Fibroblast of skin of left quadriceps (primary cell): ENCODE measurements at places on chromosomes 1 and 21.

- no peak for DNase-seq
These were observed 438.8 kb upstream of the OLFM3 start for GRCh38 chr1:102435483-102435882.

GRCh38 chr21:41948078-41948895 lies 5.5 kb downstream of the C2CD2 start:
- DNase-seq = no peak

DNA sequence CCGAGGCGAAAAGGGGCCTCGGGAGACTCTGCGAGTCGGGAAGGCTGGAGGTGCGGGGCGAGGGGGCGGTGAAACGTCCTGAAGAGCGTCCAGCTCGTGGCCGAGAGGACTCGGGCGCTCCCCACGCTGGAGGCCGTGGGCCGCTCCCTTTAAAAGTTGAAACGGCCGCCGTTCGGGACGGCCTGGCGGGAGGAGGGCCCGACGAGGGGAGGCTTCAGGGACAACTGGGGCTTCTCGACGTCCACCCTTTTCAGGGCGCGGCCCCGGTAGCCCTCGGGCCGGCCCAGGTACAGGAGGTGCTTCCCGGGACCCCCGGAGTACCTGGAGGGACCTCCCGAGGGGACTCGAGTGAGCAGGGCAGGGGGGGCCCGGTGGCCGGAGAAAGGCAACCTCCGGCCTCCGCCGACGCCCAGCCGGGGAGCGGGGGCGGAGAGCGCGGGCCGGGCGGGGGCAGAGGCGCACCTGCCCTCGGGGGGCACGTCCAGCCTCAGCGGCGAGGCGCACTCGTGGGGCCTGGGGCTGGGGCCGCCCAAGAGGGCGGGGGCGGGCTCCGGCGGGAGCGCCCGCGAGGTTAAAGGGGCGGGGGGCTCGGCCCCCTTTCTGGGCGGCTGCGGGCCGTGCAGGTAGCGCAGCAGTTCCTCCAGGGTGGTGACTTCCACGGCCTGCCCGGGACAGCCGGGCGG lies 14.0 kb downstream of the SEMA6C start:
- no peak for DNase-seq

- DNase-seq = no peak
These were observed 23.2 kb upstream of the C1orf146 start for GRCh38 chr1:92194511-92194910.

- DNase-seq = no peak
These were observed at the start of gene MIXL1 for GRCh38 chr1:226223157-226223785. Gene MIXL1, plus strand, starts transcription at chr1:226223664. Its CDS starts 18 bp downstream, at chr1:226223682.

GRCh38 chr1:180863158-180863775 lies 49.4 kb upstream of the KIAA1614 start:
- DNase-seq = peak; percentile 39

- DNase-seq = no peak
These were observed 53.2 kb downstream of the SLC9A1 start for GRCh38 chr1:27101696-27102095.

DNA sequence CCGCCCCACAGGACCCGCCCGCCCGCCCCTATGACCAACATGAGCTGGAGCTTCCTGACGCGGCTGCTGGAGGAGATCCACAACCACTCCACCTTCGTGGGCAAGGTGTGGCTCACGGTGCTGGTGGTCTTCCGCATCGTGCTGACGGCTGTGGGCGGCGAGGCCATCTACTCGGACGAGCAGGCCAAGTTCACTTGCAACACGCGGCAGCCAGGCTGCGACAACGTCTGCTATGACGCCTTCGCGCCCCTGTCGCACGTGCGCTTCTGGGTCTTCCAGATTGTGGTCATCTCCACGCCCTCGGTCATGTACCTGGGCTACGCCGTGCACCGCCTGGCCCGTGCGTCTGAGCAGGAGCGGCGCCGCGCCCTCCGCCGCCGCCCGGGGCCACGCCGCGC lies 7.9 kb upstream of the IBA57 start:
- no peak for DNase-seq

DNA sequence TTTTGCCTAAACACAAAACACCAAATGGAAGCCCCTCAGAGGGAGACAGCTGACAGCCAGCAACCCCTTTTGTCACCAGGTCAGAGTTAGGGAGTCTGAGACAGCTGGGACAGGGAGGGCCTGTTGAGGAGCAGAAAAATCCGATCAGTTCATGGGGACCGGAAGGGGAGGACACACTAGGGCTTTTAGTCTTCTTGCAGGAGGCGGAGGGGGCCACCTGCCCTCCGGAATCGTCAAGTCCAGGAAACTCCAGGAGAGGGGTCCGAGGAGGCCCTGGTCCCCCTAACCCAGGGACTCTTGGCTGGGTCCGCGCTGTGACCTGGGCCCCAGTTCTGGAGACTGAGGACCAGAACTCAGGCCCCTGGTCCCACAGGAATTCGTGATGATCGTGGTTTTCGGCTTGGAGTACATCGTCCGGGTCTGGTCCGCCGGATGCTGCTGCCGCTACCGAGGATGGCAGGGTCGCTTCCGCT lies 34.2 kb downstream of the KCNQ4 start:
- no peak for DNase-seq

GRCh38 chr1:66282891-66283621 lies 250.9 kb upstream of the SGIP1 start:
- no peak for DNase-seq

- no peak for DNase-seq
These were observed 190.1 kb downstream of the HLX start for GRCh38 chr1:221069178-221069903.

DNA sequence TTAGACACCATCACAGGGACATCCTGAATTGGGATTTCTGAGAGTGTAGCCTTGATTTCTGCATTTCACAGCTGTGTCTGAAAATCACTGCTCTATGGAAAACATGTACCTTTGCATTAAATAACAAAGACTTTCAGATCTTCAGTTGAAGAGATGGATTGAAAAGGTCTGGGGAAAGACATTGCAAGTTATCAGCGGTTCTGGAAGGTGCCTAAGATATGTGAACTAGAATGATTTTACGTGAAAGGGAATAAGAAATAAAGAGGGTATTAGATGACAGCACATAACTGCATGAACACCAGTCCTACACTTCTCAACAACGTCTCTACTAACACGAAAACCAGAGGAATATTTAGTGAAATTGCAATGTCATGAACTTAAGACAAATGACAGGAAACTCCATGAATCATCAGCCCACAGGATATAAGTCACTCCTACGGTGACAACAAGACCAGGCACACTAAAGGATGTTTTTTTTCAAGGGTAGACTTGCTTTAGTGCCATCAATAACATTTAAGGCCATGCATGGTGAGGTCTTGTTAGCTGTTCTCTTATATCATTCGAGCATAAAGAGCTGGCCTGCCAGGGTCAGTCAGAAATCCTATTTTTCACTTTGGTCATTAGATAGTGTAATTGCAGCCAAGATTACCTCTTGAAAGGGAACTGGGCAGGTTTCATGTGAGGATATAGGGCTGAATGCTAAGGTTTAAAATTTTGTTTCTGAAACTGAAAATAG lies 283.1 kb downstream of the GRIK1 start:
- peak; percentile 41 for DNase-seq

- no peak for DNase-seq
These were observed 2.7 kb downstream of the GIPC2 start for GRCh38 chr1:78048446-78048845.

GRCh38 chr1:159009704-159010361 lies at the start of gene IFI16:
Gene IFI16, plus strand, starts transcription at chr1:159009907. Its CDS starts 4,774 bp downstream, at chr1:159014681.
- peak; percentile 93 for DNase-seq

- DNase-seq = no peak
These were observed 380.5 kb upstream of the BRINP3 start for GRCh38 chr1:190858140-190858539.

GRCh38 chr1:175494011-175494554 lies 249.3 kb downstream of the TNR start:
- DNase-seq = no peak

- no peak for DNase-seq
These were observed 24.1 kb upstream of the MNDA start for GRCh38 chr1:158806916-158807536.

GRCh38 chr1:8986814-8987190 lies 39.4 kb downstream of the SLC2A7 start:
- DNase-seq = no peak
